Smooth muscle cell of bladder (primary cell): ENCODE measurements at places on chromosomes 5 and 9. TPM values are rescaled to one million over a fixed set of nuclear protein-coding genes. Genes with fewer than 3 reads are reported as not detected.

The AIF1L gene
- total RNA-seq = under 0.01 TPM in 2 replicates

The PLAC8L1 gene
- 0.18 TPM in 1 of 2 replicates, not detected in the other for total RNA-seq

The C5orf24 gene
- 28.4 and 32.3 TPM in 2 replicates for total RNA-seq

The IDNK gene
- total RNA-seq = 4.9 and 7.7 TPM in 2 replicates

The CDH6 gene
- total RNA-seq = 40.0 and 42.6 TPM in 2 replicates

The PHYHD1 gene
- 6.4 and 7.6 TPM in 2 replicates for total RNA-seq

The TMEFF1 gene
- total RNA-seq = 0.57 and 0.92 TPM in 2 replicates

The TMEM252 gene
- not detected in 2 replicates for total RNA-seq

The FYB1 gene
- total RNA-seq = not detected in 2 replicates

The PAEP gene
- total RNA-seq = not detected in 2 replicates
